ENCODE measurements at places on chromosomes 2 and 18.

GRCh38 chr18:57819671-57820460, 16.8 kb upstream of the ATP8B1 start:
- DNase-seq: peak; percentile 47

GRCh38 chr2:96024336-96025193, 10.2 kb downstream of the GPAT2 start:
- no peak for DNase-seq

GRCh38 chr2:236305531-236305930, 41.3 kb upstream of the ASB18 start:
- DNase-seq: no peak

DNA sequence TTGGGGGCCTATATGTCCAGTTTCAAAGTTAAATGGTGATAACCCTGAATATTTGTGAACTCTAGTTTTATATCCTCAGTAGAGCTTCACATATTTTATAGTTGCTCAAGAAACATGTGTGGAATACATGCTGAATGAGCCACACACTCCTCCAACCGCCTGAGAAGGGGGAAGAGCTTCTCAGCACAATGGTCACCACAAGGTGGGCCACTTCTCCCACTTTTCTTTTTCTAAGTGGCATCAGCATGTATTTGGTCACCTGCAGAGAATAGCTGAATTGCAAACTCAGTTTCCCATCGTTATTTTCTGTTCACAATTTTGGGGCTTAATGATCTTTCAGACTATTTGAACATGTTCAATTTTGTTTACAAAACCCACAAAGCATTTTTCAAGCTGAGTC, 340.5 kb downstream of the PARD3B start:
- no peak for DNase-seq

DNA sequence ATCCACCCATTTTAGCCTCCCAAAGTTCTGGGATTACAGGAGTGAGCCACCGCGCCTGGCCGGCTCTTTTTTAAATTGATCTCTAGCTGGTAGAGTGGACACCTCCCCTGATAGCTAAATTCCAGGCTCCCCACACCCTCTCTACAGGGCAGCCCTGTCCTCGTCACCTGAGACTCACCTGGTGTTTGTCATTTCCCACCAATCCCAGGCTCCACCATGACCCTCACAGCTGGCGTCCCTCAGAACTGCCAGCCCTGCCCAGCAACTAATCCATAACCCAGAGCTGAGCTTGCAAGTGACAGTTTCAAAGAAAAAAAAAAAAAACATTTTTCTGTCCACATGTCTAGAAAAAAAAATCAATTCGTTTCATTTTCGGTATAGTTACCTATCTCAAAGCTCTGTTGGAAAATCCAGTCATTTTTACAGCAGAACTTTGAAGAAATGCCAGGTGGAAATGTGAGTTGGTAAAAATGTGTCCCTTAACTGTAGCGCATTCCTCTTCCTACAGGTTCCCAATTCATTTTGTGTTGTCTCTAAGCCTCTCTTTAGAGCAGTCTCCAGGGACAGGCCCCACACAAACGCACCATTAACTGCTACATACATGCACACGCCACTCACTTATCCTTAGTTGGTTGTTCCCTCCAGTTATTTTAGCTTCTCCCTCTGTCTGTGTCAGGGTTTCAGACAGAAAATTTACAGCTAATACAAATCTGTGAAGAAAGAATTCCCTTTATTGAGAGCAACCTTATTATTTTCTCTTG, 294.7 kb downstream of the FBXO15 start:
- DNase-seq: no peak

DNA sequence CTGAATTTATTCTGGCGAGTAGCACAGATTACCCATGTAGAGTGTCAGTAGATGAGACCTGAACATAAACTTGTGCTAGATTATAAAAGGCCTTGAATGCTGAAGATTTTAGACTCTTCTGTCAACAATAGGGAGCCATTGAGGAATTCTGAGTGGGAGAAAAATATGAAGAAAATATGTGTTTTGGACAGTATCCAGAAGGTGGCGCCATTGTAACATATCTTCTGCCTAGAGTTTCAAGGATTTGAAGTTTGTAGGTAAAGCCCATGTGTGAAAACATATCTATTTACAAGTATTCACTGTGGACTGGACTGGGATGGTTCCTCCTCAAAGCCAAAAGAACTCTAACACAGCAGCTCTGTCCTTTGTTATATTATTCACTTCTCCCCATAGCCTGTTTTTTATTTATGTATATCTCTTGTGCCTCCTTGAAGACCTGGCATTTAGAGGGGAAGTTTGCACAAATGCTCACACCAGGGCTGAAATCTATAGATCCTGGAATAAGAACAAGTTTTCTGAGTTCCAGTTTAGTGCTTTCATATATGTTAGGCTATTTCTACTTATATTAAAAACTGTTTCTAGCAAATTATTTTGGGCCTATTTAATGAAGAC, 124.9 kb downstream of the RDH14 start:
- peak; percentile 72 for DNase-seq

DNA sequence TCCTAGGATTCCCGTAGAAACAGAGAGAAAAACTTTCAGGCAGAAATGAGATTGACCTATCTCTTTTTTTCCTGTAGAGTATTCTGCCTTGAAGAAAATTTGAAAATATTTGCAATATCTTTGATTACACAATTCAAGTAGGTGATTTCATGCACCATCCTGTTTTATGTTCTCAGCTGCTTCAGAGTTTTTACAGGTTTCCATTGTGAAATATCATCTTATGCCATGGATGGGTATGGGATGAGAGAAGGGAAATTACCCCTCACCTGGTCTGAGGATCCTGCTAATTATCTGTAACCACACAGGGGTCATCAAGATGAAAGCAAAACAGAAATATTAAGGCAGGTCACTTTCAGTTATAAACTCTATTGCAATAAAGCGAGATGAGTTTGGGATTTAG, 264.8 kb downstream of the TXNL1 start:
- no peak for DNase-seq

DNA sequence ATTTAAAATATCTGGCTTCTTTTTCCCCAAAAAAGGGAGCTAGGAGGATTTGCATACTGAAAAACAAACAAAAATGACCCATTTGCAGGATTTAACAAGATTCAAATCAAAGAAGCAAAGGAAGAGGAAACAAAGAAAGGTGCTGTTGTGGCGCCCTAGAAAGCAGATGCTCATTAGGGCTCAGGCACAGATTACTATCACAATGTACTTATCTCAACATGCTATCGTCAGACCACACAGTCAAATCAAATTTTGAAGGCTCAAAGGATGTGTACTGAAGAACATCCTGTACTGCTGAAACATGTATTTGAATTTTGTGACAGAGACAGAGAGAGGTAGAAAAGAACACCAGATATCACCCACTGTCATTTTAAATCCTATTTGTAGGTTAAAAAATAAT, 10.9 kb downstream of the RBMS1 start:
- DNase-seq: no peak

DNA sequence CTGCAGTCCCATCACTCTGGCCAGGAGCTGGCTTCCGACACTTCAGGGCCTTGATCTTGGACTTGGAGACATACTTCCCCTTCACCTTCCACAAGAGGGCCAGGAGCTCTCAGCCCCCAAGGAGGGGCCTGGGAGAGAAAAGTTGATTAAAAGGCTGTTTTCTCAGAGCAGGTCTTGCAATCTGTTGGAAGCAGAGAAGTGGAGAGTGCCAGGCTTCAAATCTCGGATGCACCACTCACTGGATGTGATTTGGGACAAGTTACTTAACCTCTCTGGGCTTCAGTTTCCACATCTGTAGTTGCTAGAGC, 255.3 kb downstream of the CYP26B1 start:
- no peak for DNase-seq

- no peak for DNase-seq
Observed at GRCh38 chr2:113795405-113795920, 39.0 kb upstream of the SLC35F5 start.

- no peak for DNase-seq
Observed at GRCh38 chr2:152326710-152327109, 8.3 kb upstream of the FMNL2 start.

DNA sequence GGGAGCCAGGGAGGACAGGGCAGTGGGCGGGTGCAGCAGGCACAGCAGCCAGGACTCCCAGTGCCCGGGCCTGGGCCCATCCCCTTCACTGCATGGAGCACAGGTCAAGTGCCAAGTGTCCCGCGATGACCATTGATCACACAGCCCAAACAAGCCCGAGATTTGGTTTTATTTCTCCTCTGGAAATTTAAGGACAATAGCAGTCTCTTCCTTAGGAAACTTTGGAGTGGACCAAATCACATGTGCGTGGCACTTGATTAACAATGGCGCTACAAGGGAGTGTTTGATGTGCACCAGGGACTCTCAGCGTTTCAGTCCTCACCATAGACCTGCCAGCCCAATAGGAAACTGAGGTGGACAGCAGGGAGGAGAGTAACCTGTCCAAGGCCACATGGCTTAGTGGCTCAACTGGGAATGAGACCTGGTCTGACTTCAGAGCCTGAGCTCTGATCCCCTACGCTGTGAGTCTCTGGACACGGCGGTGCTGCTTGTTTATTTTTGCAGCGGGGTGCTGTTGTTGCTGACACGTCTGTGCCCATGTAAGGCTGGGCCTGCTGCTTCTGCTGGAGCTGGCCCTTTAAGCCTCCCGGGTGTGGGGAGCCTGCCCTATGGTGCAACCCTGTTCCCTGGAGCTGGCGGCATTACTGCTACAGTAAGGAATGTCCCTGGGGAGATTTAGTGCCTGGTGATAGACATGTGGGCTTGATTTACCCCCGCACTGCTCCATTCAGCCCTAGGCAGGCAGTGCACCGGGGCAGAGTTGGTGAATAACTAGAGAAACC, 194.2 kb downstream of the INHBB start:
- DNase-seq: peak; percentile 89
